Eye (tissue), 1 donor: ENCODE measurements at places on chromosomes 11 and 22.

DNA sequence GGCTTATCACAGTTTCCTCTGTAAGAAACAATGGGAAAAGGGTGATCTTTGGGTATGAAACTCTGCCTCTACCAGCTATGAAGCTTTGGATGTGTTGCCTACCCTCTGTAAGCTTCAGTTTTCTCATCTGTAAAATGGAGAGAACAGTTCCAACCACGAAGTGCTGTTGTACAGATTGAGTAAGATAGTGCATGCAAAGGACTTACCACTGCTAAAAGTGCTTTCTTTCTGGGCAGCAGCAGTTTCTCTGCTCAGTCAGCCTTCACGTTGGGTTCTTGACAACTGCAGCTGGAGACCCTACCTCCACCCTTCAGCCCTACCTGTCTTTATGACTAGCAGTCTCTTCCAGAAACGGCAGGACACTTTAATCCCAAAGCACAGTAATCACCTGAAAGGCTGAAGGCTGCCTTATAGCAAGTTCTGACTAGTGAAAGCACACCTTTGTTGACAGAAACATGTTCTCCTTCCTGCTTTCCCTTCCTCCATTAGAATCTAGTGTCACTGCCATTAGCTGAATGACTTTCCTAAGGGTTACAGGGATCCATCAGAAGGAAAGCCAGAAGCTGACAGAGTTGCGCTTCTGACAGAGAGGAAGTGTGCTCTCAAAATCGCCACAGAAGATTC lies 91.4 kb downstream of the RPL27A start:
- no peak for DNase-seq

GRCh38 chr22:50047346-50047745 lies 10.8 kb downstream of the TTLL8 start:
- no peak for DNase-seq

GRCh38 chr11:126989942-126990715 lies 10.4 kb downstream of the KIRREL3 start:
- peak; percentile 93 for DNase-seq

GRCh38 chr22:38792833-38793232 lies 1.1 kb downstream of the DNAL4 start:
- no peak for DNase-seq

DNA sequence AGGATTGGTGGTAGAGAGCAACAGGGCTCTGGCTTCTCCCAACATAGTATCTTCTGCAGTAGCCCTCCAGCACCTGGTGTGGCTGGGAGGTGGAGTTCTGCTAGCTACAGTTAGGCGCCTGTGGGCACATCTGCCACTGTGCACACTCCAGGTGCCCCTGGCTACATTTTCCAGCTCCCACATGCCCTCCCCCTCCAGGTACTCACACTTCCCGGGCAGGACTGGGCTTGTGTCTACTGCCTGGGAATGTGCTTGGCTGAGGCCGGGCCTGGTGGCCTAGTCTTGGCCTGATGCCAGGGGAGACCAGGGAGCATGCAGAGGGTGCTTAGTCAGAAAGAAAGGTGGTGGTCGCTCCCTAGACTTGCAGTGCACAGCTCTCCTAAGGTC lies 15.8 kb downstream of the PHLDB1 start:
- DNase-seq, result peak; percentile 34

GRCh38 chr11:112024178-112024772 lies 933 bp upstream of the DLAT start:
- DNase-seq, result no peak

DNA sequence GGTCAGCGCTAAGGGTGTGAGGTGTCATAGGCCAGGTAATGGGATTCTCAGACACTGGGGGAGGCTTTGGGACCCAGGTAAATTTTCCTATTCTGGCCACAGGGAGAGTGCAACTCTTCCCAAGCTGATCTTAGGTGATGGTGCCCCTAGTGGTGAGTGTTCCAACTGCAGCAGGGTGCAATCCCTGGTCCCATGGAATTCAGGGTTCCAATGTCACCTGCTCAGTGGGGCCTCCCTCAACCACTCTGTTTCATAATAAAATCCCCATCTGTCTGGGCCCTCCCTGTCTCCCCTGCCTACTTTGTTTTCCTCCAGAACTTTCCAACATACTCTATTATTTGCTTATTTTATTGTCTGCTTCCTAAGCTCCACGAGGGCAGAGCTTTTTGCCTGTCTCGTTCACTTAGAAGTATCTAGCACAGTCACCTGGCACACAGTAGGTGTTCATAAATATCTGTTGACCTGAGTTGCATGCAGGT lies 2.9 kb upstream of the SGSM1 start:
- peak; percentile 72 for DNase-seq

DNA sequence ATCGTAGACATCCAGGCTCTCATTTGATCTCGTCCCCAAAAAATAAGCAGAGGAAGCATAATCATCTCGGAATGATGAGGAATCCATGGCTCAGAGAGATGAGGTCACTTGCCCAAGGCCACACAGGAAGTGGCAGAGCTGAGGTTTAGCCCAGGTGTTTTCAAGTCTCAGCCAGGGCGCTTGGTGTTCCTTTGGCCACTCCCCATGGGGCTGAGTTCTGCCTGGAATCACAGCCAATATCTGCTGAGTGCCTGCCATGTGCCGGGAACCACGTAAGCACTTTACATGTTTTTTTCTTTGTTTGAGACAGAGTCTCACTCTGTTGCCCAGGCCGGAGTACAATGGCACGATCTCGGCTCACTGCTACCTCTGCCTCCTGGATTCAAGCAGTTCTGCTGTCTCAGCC lies 29.5 kb upstream of the MYH9 start:
- no peak for DNase-seq

DNA sequence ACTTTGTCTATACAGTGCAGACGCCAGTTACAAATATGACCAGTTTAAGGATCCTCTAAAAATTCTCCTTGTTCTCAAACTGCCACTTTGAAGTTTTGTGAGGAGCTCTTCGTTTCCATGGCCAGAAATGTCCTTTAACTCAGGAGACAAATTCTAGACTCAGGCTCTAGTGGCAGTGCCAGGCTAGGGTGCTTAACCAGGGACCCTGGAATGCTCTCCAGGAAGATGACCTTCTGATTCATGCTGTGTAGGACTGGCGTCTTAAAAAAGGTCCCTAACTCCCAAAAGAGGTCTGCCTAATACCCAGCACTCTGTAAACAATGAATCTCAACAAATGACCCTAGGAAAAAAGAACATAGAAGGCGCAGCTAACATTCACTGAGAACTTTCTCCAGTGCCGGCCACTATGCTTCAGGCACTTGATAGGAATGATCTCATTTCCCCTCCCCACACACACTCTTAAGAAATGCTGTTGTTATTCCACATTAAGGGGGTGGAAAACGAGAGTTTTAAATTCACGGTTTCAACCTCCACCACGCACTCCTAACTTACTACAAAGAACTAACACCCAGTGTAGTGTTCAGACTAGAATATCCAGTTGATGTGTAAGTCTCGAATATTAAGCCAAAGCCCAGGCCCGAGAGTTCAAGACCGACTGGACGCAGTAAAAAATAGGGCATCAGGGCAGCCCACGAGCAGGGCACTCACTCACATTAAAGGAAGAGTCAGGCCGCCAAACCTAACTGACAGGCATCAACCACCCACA lies 747 bp downstream of the NXF1 start:
- DNase-seq, result no peak

- DNase-seq, result peak; percentile 90
Observed at GRCh38 chr22:31055635-31056159, 25.4 kb upstream of the SMTN start.

GRCh38 chr11:41039592-41039991 lies 419.9 kb downstream of the LRRC4C start:
- no peak for DNase-seq

- no peak for DNase-seq
Observed at GRCh38 chr11:60955571-60955970, 3.6 kb upstream of the SLC15A3 start.

DNA sequence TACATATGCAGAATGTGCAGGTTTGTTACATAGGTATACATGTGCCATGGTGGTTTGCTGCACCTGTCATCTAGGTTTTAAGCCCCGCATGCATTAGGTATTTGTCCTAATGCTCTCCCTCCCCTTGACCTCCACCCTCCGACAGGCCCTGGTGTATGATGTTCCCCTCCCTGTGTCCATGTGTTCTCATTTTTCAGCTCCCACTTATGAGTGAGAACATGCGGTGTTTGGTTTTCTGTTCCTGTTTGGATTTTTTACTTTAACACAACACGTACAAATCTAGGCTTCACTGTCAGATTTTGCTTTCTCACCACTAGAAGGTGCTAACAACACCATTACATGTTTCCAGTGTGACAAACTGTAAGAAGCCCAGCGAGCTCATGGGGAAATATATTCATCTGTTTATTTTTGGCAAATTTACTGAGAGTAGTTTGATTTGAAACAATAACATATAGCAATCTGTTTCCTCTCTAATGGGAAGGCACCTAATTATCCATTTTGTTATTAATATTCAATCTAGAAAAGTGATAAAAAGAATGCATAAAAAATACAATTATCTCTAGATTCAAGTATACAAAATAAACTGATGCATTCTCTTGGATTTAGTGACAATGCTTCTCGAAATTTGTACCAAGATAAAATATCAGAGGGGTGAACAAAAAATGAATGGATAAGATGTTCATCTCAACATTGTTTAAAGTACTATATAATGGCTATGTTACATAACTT lies 23.2 kb upstream of the BIRC3 start:
- peak; percentile 53 for DNase-seq

GRCh38 chr11:111944139-111944538 lies 7.0 kb downstream of the DIXDC1 start:
- no peak for DNase-seq

- DNase-seq, result no peak
Observed at GRCh38 chr11:126805870-126806269, 194.7 kb downstream of the KIRREL3 start.

GRCh38 chr11:18844753-18845367 lies 53.3 kb upstream of the PTPN5 start:
- DNase-seq, result peak; percentile 33

GRCh38 chr11:44573333-44573732 lies 7.9 kb downstream of the CD82 start:
- no peak for DNase-seq

DNA sequence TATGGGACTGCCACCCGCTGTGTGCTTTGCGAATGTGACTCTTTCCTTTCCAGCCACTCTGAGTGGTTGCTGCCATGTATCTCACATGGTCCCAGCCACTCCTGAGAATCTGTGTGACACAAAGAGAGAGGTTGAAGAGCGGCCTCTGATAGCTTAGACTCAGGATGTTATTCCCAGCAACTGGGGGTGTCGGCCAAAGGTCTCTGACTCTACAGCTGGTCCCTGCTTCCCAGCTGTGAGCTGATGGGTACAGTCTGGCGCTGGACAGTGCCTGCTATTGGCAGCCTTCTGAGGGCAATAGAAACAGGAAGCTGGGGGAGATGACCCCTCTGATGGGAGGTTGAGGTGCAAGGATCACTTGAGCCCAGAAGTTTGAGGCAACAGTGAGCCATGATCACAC lies 105.1 kb downstream of the RRAS2 start:
- no peak for DNase-seq

GRCh38 chr11:61682093-61682732 lies 2.0 kb downstream of the DAGLA start:
- peak; percentile 86 for DNase-seq

DNA sequence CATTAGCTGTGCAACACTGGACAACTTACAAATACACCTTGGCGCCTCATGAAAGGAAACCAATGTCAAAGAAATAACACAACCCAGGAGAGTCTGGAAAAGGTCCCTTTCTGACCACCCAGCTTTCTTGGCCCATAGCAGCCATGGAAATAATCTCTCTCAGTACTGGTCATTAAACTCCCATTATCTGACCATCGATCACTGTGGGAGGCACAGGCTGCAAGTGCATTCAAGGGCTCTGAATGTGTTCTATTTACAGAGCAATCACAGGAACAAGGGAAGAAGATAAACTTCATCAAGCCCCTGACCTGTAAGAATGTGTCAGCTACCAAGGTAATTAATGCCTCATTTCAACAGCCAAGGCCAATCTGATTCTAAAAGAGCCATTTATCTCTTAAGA lies 40.1 kb downstream of the CTSC start:
- peak; percentile 61 for DNase-seq
